ENCODE measurements at places on chromosomes 12 and 14.

DNA sequence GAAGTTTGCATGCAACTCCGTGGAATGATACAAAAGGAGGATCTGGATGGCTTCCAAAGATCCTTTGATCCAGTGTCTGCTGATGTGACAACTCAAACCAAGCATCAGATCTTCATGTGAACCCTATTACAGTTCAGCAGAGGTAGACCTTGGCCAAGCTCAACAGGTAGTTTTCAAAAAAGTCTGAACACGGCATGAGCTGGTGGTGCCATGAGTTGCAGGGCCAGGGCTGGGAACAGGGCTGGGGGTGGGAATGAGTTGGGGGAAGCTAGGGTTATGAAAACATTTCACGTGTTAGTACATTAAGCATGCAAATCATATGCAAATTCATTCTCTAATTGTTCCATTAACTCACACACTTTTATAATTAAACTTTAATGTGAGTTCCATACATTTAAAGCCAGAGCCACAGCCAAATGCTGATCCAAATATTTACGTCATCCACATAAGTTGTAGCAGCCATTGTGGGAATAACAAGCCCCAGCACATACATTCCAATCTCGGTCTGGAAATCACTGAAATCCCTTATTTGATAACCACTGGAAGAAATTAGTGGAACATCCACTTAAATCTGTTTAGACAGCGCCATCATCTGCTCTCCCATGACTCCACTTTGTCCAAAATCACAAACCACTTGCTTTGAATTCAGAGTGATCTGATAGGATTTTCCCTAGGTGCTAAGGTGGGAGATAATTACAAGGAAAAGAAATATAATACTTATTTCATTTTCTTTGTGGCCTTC, 158.5 kb downstream of the APAF1 start:
- no peak for DNase-seq

DNA sequence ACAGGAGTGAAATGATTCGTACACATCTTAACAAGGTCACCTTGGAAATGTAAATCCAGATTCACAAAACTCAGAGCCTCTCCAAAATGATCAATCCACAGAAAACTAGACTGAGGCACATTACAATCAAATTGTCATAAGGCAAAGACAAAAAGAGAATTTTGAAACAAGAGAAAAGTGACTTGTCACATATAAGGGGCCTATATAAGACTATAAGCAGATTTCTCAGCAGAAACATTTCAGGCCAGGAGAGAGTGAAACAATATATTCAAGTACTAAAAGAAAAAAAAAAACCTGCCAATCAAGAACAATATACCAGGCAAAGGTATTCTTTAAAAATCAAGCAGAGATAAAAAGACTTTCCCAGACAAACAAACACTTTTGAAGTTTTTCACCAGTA, 429.1 kb downstream of the BCAT1 start:
- no peak for DNase-seq

GRCh38 chr12:53005215-53005985, 856 bp upstream of the EIF4B start:
- no peak for DNase-seq

DNA sequence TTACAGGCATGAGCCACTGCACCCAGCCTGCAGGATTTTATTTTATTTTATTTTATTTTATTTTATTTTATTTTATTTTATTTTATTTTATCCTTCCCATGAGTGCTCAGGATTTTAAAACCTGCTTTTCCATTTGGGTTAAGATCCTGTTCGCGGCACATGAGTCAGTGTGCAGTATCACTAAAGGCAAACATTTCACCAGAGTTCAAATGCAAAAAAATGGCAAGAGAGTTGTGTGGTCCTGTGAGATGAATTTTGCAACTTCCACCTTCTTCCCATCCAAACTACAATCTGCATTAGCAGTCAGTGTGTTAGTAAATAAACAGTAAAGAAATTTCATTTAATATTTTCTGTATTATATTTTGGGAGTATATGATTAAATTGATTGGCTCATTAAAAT, 29.0 kb downstream of the MOAP1 start:
- no peak for DNase-seq

- no peak for DNase-seq
Observed at GRCh38 chr12:46499226-46499625, 126.7 kb upstream of the SLC38A2 start.

DNA sequence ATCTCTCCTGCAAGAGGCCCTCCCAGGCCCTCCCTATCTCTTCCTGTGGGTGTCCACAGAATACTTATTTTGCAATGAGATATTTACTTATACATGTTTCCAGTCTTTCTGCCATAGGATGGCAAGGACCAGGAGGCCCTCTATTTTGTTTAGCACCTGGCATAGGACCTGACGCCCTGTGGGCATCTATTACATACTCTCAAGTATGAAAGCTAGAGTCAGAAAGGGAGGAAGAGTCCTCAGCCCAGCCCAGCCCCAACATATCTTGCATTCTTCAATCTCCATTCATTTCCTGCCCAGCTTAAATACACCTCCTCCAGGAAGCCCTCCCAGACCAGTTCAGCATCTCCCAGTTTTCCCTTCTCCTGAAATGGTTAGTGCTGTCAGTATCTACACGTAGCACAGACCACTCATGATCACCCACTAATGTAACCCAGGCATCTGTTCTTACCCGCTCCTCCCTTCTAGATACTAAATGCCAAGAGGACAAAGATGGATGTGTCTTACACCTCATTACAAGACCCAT, 7.4 kb downstream of the FOXN4 start:
- no peak for DNase-seq

- peak; percentile 46 for DNase-seq
Observed at GRCh38 chr14:70317969-70318634, 41.4 kb downstream of the COX16 start.

- DNase-seq: no peak
Observed at GRCh38 chr12:90290980-90291975, 582.6 kb upstream of the ATP2B1 start.

DNA sequence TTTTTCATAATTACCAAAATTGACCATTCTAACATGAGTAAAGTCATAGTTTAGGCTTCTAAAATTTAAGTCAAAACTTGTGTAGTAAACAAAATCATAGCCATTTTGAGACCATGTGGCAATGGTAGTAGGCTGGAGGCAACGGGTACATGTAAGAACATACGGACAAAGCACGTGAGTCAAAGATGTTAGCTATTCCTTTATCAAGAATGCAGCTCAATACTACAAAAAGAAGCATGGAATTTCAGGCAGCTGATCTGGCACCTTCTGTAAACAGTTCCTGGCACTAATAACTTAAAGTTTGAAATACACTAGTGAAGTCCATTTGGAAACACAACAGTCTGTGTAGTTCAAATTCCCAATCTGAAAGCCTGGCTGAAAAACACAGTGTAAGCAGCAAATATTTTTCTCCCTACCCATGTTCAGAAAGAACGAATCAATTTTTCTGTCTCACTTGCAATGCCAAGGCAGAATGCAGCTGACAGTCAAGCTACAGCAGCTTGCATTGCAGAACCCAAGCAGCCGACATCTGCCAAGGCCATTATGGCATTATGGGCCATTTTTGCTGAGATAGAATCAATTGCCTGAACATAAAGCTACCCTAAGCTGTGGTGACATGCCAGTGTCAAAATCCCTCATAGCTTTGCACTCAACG, 29.3 kb downstream of the MYF5 start:
- no peak for DNase-seq

GRCh38 chr12:76920172-76921099, 41.6 kb upstream of the CSRP2 start:
- no peak for DNase-seq

GRCh38 chr14:22491683-22492621, 97.1 kb downstream of the DAD1 start:
- DNase-seq: no peak

GRCh38 chr14:101707068-101707842, 54.3 kb upstream of the PPP2R5C start:
- DNase-seq: peak; percentile 87

- no peak for DNase-seq
Observed at GRCh38 chr14:36503771-36504741, 16.0 kb downstream of the NKX2-1 start.

DNA sequence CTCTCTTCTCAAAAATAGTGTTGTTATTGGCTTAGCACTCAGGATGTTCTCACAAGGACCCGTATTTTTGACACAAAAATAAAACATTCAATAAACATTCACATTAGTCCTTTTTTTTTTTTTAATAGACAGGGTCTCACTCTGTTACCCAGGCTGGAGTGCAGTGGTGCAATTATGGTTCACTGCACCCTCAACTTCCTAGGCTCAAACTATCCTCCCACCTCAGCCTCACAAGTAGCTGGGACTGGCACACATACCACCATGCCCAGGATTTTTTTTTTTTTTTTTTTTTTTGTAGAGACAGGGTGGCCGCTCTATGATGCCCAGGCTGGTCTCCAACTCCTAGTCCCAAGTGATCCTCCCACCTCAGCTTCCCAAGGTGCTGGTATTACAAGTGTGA, 27.0 kb downstream of the PPP1R13B start:
- DNase-seq: no peak

DNA sequence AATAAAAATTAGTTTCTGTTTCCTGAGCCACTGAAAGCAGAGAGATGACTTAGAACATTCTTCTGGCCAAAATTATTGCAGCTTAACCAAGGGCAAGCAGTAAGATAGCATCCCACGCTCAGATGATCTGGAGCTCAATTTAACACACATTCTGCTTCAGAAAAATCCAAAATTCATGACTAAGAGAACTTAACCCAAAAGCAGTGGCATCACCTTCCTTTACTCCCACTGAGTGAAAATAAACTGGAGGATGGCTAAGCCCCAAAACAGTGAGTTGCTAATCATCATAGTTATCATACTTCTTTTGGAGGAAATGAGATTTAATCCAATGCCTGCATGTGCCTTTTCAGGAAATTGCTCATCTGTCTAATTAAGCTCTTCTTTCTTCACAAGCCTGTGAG, 195.4 kb downstream of the DUSP6 start:
- DNase-seq: no peak

DNA sequence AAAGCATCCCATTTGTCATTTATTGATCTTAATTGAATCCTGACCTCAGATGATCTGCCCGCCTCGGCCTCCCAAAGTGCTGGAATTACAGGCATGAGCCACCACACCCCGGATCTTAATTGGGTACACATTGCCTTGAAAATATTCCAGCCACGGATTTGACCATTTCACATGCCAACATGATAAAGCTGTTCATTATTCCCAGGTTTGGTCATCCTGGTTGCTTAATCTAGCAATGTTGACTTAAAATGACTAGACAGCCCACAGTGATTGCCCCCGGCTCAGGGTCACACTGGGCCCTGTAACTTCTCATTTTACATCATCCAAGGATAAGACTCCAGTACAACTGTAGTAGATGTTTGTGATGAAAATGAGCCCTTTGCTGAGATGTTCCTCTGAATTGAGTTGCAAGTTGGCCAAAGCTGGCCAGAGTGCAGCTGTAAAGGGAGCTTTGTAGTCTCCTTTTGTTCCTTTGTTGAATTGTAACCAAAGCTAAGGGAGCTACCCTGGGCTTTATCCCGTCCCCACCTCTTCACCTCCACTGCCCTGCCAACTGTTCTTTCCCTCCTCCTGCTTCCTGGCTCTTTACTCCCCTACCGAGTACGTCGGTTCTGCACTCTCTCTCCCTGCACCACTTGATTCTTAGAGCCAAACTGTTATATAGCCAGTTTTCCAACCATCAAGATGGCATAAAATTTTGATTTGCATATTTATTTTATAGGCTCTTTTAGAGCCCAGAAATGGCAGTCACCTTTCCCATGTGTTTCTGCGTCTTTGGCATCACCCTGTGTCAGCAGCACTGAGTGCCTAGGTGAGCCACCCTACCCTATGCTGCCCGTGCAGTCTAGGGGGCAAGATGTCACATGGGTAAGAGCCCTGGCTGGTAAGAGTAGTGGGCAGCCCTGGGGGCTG, 141.3 kb upstream of the HIF1A start:
- no peak for DNase-seq

- DNase-seq: no peak
Observed at GRCh38 chr12:120835657-120836056, 68.5 kb downstream of the SPPL3 start.

- peak; percentile 69 for DNase-seq
Observed at GRCh38 chr12:108193917-108194316, 64.8 kb downstream of the WSCD2 start.

GRCh38 chr12:26520869-26521268, 312.1 kb downstream of the ITPR2 start:
- DNase-seq: no peak

GRCh38 chr14:34580381-34580780, 40.9 kb upstream of the EAPP start:
- DNase-seq: no peak

DNA sequence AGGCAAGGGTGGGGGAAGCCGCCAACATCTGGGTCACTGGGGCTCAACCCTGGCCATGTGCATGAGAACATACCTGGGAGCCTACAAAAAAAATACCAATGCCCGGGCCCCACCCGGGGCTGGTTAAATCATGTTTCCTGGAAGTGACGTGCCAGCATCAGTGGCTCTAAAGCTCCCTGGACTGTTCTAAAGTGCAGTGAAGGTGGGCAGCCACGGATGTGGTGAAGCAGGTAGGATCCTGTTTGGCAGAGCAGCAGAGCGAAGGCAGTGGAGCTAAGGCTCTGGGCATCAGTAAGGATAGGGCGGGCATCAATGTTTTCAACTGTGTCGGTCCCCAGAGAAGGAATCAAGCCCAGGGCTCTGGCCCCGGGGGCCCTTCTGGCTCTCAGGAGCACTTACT, 525 bp upstream of the GPR68 start:
- DNase-seq: no peak

DNA sequence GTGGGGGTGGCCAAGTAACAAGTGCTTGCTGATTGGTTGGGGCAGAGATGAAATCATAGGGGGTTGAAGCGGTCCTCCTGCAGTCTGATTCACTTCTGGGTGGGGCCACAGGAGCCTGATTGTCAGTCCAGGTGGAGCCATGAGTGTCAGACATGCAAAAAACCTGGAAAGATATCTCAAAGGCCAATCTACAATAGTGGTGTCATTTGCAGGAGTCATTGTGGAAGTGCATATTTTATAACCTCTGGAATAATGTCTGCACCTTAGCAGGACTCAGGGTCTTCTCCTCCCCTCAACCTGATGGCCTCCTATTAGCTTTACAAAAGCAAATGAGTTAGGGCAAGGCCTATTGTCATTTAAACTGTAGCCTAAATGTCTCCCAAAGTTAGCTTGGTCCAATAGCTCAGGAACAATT, 241.4 kb downstream of the NUAK1 start:
- DNase-seq: no peak

- peak; percentile 62 for DNase-seq
Observed at GRCh38 chr14:90495357-90496276, 98.8 kb downstream of the CALM1 start.

DNA sequence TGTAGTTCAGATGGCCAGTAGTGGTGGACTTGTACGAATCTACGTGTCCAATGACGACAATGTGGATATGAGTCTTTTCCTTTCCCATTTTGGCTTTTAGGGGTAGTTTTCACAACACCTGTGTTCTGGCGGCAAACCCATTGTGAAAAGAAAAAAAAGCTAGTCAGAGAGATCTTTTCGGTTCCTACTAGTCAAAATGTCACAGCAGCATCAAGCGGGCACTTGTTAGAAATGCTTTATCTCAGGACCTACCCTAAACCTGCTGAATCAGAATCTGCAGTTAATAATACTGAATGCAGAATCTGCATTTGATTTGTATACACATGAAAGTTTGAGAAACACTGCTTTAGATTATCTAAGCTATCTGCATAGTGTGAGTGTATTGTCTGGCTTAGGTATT, 18.3 kb downstream of the AEBP2 start:
- no peak for DNase-seq

GRCh38 chr12:128420163-128420562, 153.2 kb downstream of the TMEM132C start:
- no peak for DNase-seq

GRCh38 chr12:47886510-47887240, 18.1 kb downstream of the VDR start:
- no peak for DNase-seq

GRCh38 chr14:104157016-104157928, 18.9 kb downstream of the KIF26A start:
- DNase-seq: peak; percentile 20
